ENCODE measurements at places on chromosomes 6 and 20. TPM values are rescaled to one million over a fixed set of nuclear protein-coding genes. Genes with fewer than 3 reads are reported as not detected.

The TMEM244 gene
- not detected for polyA plus RNA-seq

The BPIFA3 gene
- not detected for polyA plus RNA-seq

The CRISP3 gene
- 0.26 TPM for polyA plus RNA-seq

The WFDC5 gene
- not detected for polyA plus RNA-seq

The EYS gene
- polyA plus RNA-seq, result 0.24 TPM

The MUCL3 gene
- not detected for polyA plus RNA-seq

The GRM1 gene
- 0.15 TPM for polyA plus RNA-seq

The DXO gene
- polyA plus RNA-seq, result 13.4 TPM

The ELOVL2 gene
- 2.5 TPM for polyA plus RNA-seq

The SLC22A3 gene
- 12.9 TPM for polyA plus RNA-seq

The FNDC11 gene
- polyA plus RNA-seq, result not detected

The C6orf136 gene
- 7.7 TPM for polyA plus RNA-seq

The RHAG gene
- 1.1 TPM for polyA plus RNA-seq

The CDYL gene
- polyA plus RNA-seq, result 17.2 TPM

The UBD gene
- 0.18 TPM for polyA plus RNA-seq

The LEMD2 gene
- polyA plus RNA-seq, result 35.2 TPM

The DYNLT2 gene
- polyA plus RNA-seq, result 2.3 TPM

The GNAS-AS1 gene
- 2.2 TPM for polyA plus RNA-seq

The ZNF831 gene
- 0.05 TPM for polyA plus RNA-seq

The SPATA25 gene
- 4.8 TPM for polyA plus RNA-seq

The GPR6 gene
- polyA plus RNA-seq, result not detected

The IFNGR1 gene
- polyA plus RNA-seq, result 51.8 TPM

The CTCFL gene
- 0.40 TPM for polyA plus RNA-seq

The UTRN gene
- 49.4 TPM for polyA plus RNA-seq

The LAMA2 gene
- 146 TPM for polyA plus RNA-seq

The MAPK13 gene
- polyA plus RNA-seq, result 3.6 TPM

The CALHM6 gene
- polyA plus RNA-seq, result 2.8 TPM

The TMEM170B gene
- 4.5 TPM for polyA plus RNA-seq

The VSX1 gene
- polyA plus RNA-seq, result not detected

The ADGRF5 gene
- 28.9 TPM for polyA plus RNA-seq

The RUNX2 gene
- 1.0 TPM for polyA plus RNA-seq

The MDC1 gene
- polyA plus RNA-seq, result 23.0 TPM

Measured in muscle of back (tissue), 13 donors.